Progenitor cell of endocrine pancreas (in vitro differentiated cells): ENCODE measurements at places on chromosomes 7 and 10.
A peak's percentile ranks its signal among the peaks of the same experiment; 100 is the strongest.

GRCh38 chr10:123636598-123637325 lies 29.4 kb upstream of the GPR26 start:
- no peak for DNase-seq
- H3K27ac ChIP-seq: no peak overlapping the region
- H3K4me1 ChIP-seq: no peaks in the 10 kb centered on the region

GRCh38 chr10:26909753-26910152 lies 49.0 kb upstream of the ABI1 start:
- DNase-seq: no peak
- peaks cover 8% of the 10 kb centered on the region for H3K4me1 ChIP-seq
- H3K27ac ChIP-seq: no peak overlapping the region
- no peak overlapping the region for H3K4me3 ChIP-seq

DNA sequence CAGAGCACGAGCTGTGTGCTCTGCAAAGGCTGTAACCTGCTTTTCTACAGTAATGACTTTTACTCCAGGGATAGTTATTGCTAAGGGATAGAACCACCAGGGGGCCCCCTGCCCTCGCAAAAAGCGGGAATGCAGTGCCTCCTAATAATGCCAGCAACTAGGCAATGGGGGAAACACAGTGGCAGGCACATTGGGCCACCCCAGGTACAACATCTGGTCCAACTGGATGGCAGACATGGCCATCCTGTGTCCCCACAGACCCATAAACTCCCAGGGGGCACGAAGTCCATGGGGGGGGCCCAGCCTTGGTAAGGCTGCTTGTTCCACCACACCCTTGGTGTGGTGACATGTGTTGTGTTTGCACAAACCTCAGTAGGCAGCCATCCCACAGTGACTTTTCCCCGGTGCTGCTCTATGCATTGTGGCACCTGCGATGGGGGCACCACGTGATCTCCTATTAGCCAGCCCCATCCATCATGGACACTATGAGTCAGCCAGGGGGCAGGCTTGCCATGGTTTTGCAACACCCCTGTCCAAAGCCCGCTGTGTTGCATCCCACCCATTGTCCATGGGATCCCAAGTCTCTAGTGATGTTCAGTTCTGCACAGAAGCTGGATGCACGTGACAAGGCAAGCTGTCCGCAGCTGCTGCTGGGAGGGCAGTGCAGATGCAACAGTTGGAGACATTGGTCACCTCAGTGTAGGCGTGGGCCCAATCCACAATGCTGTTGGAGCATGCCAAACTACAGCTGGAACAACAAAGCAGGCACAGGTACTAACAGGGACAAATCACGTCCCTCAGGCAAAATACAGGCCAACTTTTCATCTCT lies 84.0 kb downstream of the ANLN start:
- no peaks in the 10 kb centered on the region for H3K4me1 ChIP-seq
- no peak overlapping the region for H3K4me3 ChIP-seq
- no peak overlapping the region for H3K27ac ChIP-seq
- peak; percentile 45 for DNase-seq

- peaks cover 21% of the 10 kb centered on the region for H3K4me1 ChIP-seq
- H3K36me3 ChIP-seq: peaks cover 8% of the 10 kb centered on the region
- H3K27me3 ChIP-seq: no peaks in the 10 kb centered on the region
- no peak overlapping the region for H3K27ac ChIP-seq
These were observed 6.5 kb downstream of the BAG3 start for GRCh38 chr10:119657725-119658124.

DNA sequence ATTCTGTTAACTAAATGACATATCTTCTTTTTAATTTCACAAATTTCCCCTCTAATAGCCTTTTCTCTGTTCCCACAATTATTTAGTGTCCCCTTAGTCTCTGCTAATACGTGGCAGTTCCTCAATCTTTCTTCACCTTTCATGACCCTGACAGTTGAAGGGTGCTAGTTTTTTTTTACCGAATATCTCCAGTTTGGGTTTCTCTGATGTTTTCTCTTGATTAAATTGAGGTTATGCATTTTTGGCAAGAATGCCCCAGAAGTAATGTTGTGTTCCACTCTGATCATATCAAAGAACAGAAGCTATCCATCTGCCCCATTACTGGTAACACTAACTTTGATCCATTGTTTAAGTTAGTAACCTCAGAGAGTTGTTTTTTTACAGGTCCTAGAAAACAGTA lies 133.6 kb upstream of the ASAH2 start:
- H3K4me1 ChIP-seq: peaks cover 6% of the 10 kb centered on the region
- H3K4me3 ChIP-seq: no peak overlapping the region

DNA sequence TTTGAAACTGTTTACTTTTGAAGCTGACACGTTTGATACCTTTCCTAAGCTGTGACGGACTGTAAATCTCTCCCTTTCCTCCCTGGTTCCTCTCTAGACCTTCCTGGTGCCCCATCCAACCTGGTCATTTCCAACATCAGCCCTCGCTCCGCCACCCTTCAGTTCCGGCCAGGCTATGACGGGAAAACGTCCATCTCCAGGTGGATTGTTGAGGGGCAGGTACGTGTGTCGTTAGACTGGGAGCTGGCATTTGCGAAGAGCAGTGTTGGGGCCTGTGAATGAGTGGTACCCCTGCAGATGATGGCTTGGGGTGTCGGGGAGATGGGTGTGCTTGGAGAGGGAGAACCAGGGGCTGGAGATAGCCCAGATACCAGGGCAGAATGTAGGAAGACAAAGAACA lies 602.7 kb upstream of the FOXK1 start:
- no peaks in the 10 kb centered on the region for H3K27me3 ChIP-seq
- H3K4me1 ChIP-seq: no peaks in the 10 kb centered on the region
- DNase-seq: no peak
- H3K27ac ChIP-seq: no peak overlapping the region

GRCh38 chr10:60427148-60427547 lies 37.5 kb upstream of the ANK3 start:
- no peaks in the 10 kb centered on the region for H3K36me3 ChIP-seq
- no peak overlapping the region for H3K4me3 ChIP-seq
- no peak overlapping the region for H3K27ac ChIP-seq
- DNase-seq: no peak

- DNase-seq: no peak
- H3K27me3 ChIP-seq: peaks cover 14% of the 10 kb centered on the region
- no peak overlapping the region for H3K27ac ChIP-seq
- no peak overlapping the region for H3K4me3 ChIP-seq
- H3K36me3 ChIP-seq: no peaks in the 10 kb centered on the region
These were observed 102.1 kb downstream of the ARHGAP22 start for GRCh38 chr10:48502791-48503190.

- no peaks in the 10 kb centered on the region for H3K36me3 ChIP-seq
- DNase-seq: no peak
- no peak overlapping the region for H3K27ac ChIP-seq
These were observed 11.0 kb downstream of the TWIST1 start for GRCh38 chr7:19106241-19107080.

DNA sequence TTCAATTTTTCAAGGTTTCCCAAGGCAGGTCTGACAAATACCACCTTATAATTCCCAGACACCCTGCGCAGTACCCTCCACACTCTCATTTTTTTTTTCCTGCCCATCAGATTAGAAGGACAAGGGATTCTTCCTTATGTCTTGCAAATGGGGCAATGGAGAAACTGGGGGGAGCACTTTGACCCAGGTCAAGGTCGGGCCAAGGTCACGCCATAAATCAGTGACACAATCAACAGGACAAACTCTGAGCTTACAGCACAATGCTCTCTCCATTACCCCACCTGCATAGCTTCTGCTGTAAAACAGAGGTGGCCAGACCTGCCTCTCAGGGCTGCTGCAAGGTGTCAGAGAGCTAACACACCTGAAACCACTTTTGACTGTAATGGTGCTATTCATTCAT lies 254.4 kb upstream of the ZMIZ1 start:
- DNase-seq: no peak
- peaks cover 3% of the 10 kb centered on the region for H3K27me3 ChIP-seq
- no peak overlapping the region for H3K4me3 ChIP-seq
- no peaks in the 10 kb centered on the region for H3K36me3 ChIP-seq
- H3K27ac ChIP-seq: no peak overlapping the region

- peak; percentile 82 for DNase-seq
- H3K27ac ChIP-seq: no peak overlapping the region
- no peak overlapping the region for H3K4me3 ChIP-seq
- H3K4me1 ChIP-seq: no peaks in the 10 kb centered on the region
These were observed 15.6 kb downstream of the SHH start for GRCh38 chr7:155796381-155797261.

- no peaks in the 10 kb centered on the region for H3K36me3 ChIP-seq
- peaks cover 20% of the 10 kb centered on the region for H3K4me1 ChIP-seq
- DNase-seq: no peak
- H3K4me3 ChIP-seq: no peak overlapping the region
These were observed 885.0 kb upstream of the LRRN3 start for GRCh38 chr7:110205899-110206298.

DNA sequence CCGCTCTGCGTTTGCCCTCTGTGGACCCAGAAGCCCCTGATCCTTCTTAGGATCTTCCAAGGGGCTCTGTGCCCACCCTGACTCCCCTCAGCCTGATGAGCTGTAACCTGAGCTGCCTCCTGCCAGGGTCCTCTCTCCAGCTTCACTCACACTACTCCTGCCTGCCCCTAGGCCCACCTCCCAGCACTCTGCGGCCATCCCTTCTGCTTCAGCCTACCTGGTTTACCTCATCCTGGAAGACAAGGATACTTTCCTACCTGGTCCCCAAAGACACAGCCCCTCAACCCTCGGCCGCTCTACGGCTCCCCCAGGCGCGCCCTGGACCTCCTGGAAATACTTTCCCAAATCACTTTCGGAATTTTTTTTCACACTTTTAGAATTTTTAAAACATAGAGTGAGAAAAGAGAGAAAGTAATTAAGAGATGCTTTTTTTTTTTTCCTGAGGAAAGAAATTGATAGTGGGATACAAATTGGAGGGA lies 6.4 kb upstream of the ZNF862 start:
- H3K36me3 ChIP-seq: no peaks in the 10 kb centered on the region
- H3K4me3 ChIP-seq: no peak overlapping the region
- no peak for DNase-seq
- H3K27ac ChIP-seq: peak overlapping the region; percentile 11
- no peaks in the 10 kb centered on the region for H3K4me1 ChIP-seq
- H3K27me3 ChIP-seq: peaks cover 25% of the 10 kb centered on the region

- H3K27ac ChIP-seq: no peak overlapping the region
- no peak for DNase-seq
- peaks cover 2% of the 10 kb centered on the region for H3K27me3 ChIP-seq
- H3K4me1 ChIP-seq: peaks cover 15% of the 10 kb centered on the region
- H3K4me3 ChIP-seq: no peak overlapping the region
These were observed 255.4 kb upstream of the LYZL1 start for GRCh38 chr10:29033311-29033940.
